ENCODE measurements at places on chromosomes 6 and 20.
A peak's percentile ranks its signal among the peaks of the same experiment; 100 is the strongest.

DNA sequence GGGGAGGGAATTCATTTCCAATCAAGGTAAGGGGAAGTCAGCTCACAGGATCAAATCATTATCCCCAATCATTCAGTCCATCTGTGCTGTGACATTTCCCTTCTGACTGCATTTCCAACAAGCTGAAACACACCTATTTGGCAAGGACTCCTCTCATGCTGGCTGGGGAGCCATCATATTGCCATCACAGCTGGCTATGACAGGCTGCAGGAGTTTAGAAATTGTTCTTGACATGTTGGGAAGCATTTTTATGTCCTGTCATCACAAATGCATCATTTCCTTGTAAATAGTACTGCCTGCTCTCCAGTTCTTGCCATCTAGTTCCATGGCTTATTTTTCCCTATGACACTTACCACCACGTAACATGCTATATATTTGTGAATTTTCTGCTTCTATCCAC lies 113.9 kb upstream of the TMEM170B start:
- DNase-seq, result no peak

DNA sequence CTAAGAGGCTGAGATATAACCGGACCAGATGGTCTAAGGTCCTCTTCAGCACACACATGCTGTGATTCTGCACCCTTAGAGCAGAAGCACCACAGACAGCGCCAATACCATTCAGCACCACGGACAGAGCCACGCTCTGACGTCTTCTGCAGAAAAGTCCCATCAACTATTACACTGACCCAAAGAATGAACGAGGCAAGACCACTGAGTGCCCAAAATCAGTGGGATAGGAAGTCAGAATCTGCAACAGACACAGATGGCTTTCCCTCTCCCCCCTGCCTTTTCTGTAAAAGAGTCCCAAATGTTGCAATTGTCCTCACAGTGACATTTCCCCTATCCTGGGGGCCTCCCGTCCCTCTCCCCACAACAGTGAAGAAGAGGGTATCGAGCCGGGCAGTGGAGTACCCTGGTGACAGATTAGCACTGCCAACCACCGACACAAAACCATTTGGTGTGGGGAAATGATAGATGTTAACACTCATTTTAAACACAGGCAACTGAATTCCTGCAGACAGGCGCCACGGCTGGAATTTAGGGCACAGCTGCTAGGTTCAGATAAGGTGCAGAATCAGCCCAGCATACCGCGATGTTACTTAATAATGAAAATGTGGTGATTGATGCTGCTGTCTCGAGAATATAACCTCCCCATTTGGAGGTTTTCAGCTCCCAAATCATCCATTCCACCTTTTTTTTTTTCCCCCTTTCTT lies 66.6 kb upstream of the CTNNBL1 start:
- no peak for DNase-seq

- DNase-seq, result no peak
These were observed 44.4 kb downstream of the ZNF292 start for GRCh38 chr6:87199787-87200186.

DNA sequence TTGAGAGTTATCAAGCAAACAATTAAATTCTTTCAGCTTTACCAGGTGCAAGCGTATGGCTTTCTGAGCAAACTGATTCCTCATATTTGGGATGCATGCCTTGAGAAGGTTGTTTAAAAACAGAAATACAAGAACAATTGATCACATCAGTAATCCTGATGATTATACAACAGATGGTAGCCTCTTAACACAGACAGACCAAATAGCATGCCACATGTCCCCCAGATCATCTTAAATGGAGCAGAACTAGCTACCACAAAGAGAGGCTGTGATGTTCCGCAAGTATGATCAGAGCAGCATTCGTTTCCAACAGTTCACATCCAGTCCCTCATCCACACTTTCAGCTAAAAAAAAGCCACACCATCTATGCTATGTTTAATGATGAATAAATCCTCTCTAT lies 246.2 kb upstream of the NRSN1 start:
- DNase-seq, result no peak

GRCh38 chr6:16338577-16339264 lies 100.3 kb downstream of the GMPR start:
- peak; percentile 76 for DNase-seq

- no peak for DNase-seq
These were observed 15.5 kb downstream of the ADGRF1 start for GRCh38 chr6:47026679-47027078.

DNA sequence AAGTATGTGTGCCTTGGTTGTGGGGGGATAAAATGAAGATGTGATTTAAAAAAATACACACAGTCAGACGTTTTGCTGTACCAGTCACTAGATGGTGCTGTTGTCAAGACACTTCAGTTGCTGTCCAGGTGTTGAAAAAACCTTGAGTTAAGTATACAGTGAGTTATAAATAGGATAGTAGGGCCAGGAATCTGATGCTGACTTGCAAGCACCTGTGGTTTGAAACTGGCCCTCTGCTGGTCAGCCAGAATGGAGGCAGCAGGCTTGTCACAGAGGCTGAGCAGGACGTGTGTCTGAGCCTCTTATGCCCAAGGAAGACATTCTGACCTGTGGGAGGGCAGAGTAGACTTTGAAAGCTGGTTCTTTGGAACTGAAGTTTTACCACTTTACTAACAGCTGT lies 27.8 kb downstream of the RNF8 start:
- DNase-seq, result no peak

- no peak for DNase-seq
These were observed 2.3 kb downstream of the RIN2 start for GRCh38 chr20:19760371-19760721.

DNA sequence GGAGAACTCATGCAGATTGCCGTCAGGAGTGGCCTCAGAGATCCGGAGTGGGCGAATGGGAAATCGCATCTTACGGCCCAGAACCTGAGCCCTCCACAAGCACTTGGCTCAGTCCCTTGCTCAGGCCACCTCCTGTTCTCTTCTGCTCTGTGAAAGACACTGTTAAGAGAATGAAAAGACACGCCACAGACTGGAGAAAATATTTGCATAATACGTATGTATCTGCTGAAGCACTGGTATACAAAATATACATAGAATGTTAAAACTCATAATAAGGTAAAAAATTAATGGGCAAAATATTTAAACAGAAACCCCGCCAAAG lies 838 bp upstream of the POM121L2 start:
- no peak for DNase-seq

DNA sequence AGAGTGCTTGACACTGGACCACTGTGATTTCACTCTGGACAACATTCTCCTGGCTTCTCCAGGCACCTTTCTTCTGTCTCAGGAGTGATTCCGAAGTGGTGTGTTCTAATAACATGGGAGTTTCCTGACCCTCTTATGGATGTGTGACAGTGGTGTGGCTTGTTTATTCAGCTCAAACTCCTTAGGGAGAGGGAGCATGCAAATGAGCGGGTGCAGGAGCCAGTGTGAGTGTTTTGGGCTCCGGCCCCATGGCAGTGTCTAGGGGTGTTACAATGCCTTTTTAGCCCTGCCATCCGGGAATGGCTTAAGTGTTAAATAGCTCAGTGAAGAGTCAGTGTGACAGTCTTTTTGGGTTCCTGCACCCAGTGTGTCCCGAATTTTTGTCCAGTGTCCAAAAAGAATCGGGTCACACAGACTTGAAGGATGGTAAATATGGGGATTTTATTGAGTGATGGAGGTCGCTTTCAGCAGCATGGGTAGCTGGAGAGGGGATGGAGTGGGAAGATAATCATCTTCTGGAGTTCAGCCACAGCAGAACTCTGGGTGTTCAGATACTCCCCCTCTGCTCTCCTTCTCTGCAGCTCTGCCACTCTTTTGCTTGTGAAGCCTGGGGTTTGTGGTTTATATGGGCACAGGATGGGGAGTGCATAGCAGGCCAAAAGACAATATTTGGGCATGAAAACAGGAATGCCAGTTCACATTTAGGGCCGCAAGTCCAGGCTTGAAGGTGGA lies 928.9 kb upstream of the CITED2 start:
- DNase-seq, result no peak

GRCh38 chr6:153956808-153957207 lies 82.2 kb upstream of the OPRM1 start:
- no peak for DNase-seq
